ENCODE measurements at places on chromosomes 13 and 19.

DNA sequence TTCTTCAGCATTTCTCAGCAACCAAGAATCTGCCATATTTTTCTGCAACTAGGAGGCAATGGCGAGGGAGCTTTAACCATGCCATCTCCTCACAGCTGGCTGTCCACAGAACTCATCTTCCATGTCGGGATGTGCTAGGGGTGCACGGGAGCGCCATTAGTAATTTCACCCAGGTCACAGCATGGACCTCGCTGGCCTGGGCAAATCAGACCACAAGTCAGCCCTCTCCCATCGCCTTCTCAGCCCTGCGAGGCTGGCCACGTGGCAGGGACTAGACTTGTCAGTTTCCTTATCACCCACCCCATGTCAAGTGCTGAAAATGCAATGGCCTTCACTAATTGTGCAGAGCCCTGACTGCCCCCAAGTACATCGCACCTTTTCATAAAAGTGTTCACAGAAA lies 15.7 kb downstream of the COL4A1 start:
- DNase-seq: no peak

DNA sequence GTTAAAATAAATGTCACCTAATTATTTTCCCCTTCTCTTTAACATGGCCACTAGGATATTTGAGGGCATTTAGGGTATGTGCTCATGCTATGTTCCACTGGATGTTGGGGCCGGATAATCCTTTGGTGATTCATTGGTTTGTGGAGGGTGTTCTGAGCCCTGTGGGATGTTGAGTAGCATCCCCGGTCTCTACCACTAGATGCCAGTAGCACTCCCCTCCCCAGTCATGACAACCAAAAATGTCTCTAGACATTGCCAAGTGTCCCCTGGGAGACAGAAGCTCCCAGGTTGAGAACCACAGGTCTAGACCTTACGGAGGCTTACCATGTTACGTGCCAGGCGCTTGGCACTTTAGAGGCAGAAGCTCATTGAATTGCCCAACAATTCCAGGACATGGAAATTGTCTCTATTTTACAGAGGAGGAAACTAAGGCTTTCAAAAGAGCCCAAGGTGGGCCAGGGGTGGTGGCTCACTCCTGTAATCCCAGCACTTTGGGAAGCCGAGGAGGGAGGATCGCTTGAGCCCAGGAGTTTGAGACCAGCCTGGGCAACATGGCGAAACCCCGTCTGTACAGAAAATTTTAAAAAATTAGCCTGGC lies 14.1 kb downstream of the SHANK1 start:
- no peak for DNase-seq

DNA sequence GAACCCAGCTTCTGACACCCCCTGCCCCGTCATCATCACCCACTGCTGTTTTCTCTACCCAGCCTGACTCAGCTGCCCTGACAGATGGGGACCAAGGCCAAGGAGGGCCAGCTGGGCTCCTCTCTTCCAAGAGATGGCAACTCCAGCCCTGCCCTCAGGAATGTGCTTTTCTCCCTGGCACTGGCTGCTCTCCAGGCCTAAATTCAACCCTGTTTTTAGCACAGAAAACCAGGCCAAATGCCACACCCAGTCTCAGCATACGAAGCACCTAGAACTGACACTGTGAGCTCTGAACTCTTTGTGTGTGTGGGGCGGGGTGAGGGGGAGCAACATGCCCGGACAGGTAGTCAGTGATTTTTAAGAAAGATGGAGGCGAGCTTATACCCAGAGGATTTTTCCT lies 23.4 kb upstream of the IGFL1 start:
- no peak for DNase-seq

DNA sequence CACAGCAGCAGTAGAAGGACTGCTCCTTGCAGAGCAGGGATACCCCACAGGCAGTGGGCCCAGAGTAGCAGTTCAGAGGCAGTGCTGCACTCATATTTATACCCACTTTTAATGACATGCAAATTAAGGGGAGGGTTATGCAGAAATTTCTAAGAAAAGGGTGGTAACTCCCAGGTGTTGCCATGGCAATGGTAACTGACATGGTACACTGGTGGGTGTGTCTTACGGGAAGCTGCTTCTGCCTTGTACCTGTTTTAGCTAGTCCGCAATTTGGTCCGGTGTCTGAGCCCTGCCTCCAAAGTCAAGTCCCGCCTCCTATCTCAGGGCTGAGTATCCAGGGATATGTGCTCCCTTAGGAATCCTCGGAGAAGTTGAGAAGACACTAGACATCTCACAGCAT lies 79.2 kb upstream of the UQCRFS1 start:
- no peak for DNase-seq

GRCh38 chr13:22162889-22163288 lies 492.0 kb downstream of the FGF9 start:
- DNase-seq: no peak

Data from vagina (tissue), 2 donors.